ENCODE measurements at places on chromosomes 16 and 17.

- no peak for DNase-seq
These were observed 19.7 kb downstream of the RHBDL3 start for GRCh38 chr17:32285306-32285705.

GRCh38 chr16:50311891-50312501 is 45.6 kb downstream of the ADCY7 start:
- no peak for DNase-seq

- no peak for DNase-seq
These were observed 36.9 kb upstream of the C17orf78 start for GRCh38 chr17:37338847-37339246.

DNA sequence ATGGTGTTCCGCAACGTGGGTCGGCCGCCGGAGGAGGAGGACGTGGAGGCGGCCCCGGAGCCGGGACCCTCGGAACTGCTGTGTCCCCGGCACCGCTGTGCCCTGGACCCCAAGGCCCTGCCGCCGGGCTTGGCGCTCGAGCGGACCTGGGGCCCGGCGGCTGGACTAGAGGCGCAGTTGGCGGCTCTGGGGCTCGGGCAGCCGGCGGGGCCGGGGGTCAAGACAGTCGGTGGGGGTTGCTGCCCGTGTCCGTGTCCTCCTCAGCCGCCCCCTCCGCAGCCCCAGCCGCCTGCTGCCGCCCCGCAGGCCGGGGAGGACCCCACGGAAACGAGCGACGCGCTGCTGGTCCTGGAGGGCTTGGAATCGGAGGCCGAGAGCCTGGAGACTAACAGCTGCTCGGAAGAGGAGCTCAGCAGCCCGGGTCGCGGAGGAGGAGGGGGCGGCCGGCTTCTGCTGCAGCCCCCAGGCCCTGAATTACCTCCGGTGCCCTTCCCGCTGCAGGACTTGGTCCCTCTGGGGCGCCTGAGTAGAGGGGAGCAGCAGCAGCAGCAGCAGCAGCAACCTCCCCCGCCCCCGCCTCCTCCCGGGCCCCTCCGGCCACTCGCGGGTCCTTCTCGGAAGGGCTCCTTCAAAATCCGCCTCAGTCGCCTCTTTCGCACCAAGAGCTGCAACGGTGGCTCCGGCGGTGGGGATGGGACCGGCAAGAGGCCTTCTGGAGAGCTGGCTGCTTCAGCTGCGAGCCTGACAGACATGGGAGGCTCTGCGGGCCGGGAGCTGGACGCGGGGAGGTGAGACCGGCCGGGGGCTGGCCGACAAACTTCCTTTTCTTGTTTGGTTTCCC is 821 bp downstream of the SOCS7 start:
- DNase-seq: no peak

GRCh38 chr17:19295473-19296135 is 58.4 kb downstream of the EPN2 start:
- no peak for DNase-seq

All from stimulated activated CD8-positive, alpha-beta memory T cell treated with anti-CD3 and anti-CD28 coated beads, Interleukin-7, amount 100 ng/mL, for 1 hour (primary cell).